ENCODE measurements at places on chromosomes 16 and 17.

GRCh38 chr17:49692751-49693150, 14.9 kb upstream of the SPOP start:
- DNase-seq, result no peak

GRCh38 chr17:76554131-76554530, 14.3 kb downstream of the PRCD start:
- DNase-seq, result no peak

DNA sequence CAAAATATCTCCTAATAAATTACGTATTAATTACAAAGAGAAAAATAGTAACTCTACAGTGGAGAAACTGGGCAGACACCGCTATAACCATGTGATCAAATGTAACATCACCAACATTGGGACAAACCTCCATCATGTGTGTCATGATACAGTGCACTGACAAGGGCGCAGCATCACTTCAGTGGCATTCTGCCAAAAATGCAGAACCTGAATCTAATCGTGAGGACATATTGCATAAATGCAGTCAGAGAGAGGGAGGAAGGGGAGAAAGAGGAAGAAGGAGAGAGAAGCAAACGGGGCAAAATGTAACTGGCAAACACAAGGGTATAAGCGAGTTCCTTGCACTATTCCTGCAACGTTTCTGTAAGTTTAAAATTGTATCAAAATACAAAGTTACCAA, 74.2 kb upstream of the MARCHF10 start:
- DNase-seq, result no peak

DNA sequence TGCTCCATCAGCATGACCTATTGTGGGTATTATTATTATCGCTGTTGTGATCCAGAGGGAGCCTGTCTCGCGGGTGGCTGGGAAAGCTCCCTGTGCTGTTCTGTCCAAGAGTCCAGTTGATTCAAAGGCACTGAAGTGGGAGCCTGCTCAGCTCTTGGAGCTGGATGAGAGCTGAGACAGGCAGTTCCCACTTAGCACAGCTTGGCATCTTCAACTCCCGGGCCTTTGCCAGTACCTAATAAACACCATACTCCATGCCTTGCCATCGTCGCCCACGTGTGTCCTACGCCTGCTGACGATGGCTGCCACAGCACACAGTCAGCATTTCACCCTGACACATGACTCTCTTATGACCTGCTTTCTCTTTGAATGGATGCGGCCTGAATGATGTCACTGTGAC, 32.6 kb downstream of the RTN4RL1 start:
- DNase-seq, result no peak

Data from effector CD8-positive, alpha-beta T cell (primary cell).